Activated naive CD8-positive, alpha-beta T cell treated with anti-CD3 and anti-CD28 coated beads, Interleukin-2, amount 50 U/mL, for 16 hours (primary cell): ENCODE measurements at places on chromosomes 13 and 19.
A peak's percentile ranks its signal among the peaks of the same experiment; 100 is the strongest.

DNA sequence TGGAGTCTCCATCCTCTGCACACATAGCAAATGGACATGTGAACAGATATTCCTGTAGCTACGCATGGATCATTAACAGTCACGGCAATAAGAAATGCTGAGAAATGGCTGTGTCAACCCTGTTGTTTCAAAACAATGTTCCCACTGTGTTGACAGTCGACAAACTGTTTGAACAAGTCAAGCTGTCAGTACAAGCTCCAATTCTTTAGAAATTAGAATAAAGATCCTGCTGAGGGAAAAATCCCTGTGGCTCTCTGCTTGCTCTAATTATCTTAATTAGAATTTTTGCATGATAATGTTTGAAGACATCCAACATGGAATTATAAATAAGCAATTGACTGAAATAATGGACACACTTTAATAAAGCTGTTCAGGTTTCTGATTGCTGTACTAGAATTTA, 37.9 kb upstream of the CPB2 start:
- no peak for DNase-seq

GRCh38 chr19:17326595-17326966, 8.1 kb downstream of the ANO8 start:
- no peak for DNase-seq

DNA sequence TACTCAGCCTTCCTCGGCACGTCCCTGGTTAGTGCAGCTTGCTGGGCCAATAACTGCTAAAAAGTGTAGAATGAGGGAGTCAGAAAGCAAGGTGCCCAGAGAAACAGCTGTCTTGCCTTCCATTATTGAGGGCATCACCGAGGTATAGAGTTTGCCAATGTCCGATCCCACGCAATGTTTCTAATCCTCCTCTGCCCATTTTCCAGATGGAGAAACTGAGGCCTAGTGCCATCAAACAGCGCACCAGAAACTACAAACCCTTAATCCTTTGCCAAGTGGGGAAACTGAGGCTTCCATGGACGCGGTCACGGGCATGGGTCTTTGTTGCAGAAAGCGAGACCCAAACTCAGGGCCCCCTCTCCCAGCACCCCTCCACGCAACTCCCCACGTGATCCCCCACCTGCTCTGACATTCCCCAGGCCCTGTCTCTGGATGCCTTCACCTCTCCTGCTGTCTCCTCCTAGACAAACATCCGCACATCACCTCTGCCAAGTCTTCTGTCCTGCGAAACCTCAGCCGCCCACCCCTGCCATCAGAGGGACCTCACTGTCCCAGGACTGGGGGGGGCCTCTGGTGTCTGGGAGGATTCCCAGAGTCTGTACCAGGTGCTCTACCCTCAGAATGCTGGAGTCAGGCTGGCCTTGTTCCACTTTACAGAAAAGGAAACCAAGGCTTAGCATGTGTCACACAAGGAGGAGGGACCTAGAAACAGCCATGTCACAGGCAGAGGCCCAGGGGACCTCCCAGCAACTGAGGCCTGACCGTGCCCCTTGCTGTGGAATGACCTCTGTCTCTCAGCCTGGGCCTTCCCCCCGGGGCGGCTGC, 930 bp upstream of the PDE4C start:
- DNase-seq, result no peak

GRCh38 chr19:46014534-46014933, 8.3 kb downstream of the PGLYRP1 start:
- no peak for DNase-seq

DNA sequence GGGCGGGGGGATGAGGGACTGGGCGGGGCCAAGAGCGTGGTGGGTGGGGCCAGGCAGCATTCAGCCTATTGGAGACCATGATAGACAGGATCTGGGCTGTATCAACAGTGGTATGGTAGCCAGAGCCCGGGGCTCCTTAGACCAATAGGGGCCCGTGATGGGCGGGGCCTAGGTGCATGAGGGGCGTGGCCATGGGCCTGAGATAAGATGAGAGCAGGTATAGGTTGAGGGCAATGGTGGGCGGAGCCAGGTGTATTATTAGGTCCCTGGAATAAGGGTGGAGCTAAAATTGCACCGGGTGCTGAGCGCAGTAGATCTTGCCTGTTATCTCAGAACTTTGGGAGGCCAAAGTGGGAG, 5.3 kb downstream of the ABCA7 start:
- DNase-seq, result no peak

DNA sequence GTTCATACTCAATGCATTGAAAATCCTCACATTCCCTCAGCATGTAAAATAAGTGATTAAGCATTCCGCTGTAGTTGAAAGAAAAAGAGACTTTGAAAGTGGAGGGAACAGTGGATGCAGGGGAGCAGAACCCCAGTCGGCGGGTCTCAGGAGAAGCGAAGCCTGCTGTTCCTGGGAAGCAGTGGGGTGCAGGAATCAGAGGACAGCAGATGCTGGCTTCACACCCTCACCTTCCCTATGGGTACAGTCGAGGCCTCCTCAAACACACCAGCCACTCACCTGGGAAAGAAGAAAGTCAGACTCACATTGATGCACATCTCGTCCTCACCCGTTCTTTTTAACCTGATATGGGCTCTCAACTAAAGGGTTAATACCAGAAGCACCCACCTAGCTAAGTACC, 38.2 kb downstream of the COL4A2 start:
- DNase-seq, result no peak

DNA sequence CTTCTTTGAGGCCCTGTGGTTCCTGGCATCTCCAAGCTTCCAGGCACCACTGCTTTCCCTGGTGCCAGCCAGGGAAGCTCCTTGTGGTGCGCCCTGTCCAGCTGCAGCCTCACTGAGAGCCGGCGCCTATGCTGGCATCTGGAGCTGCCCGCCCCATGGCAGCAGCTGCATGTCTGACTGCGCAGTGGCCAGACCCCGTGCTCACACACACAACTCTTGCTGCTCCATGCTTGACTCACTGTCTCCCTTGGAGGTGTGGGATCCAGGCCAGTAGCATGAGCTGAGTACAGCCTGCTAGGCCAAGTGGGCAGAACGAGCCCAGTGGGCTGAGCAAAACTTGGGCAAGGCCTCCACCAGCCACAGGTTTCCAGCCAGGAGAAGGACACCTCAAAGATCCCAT, 11.5 kb upstream of the SUPT20H start:
- no peak for DNase-seq

DNA sequence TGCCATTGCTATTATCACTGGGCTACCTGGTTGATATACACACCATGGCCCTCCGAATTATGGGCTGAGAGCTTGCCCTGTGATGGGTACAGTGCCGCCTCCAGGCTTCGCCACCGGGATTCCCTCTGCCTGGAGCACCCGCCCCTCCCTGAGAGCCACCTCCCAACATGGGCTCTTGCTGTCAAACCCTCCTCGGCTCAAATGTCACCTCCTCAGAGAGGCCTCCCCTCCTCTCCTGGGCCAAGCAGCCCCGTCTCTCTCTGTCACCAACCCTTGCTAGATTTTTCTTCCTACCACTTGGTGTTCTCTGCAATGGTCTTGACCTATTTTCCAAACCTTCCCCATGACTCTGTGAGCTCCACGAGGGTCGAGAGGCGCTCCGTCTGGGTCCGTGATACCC, 12.2 kb upstream of the TLE2 start:
- no peak for DNase-seq

DNA sequence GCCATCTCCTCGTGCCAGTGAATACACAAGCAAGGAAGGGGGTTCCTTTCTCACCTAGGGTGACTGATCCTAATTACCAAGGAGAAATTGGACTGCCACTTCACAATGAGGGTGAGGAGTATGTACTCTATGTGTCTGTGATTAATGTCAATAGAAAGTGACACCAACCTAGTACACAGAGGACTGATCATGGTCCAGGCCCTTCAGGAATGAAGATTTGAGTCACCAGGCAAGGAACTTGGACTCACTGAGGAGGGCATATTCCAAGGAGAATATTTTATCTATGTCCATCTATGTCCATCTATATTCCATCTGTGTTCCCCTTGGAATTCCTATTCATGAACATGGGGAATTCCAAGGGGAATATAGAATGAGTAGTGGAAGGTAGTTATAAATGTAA, 9.2 kb upstream of the ALOX5AP start:
- no peak for DNase-seq

DNA sequence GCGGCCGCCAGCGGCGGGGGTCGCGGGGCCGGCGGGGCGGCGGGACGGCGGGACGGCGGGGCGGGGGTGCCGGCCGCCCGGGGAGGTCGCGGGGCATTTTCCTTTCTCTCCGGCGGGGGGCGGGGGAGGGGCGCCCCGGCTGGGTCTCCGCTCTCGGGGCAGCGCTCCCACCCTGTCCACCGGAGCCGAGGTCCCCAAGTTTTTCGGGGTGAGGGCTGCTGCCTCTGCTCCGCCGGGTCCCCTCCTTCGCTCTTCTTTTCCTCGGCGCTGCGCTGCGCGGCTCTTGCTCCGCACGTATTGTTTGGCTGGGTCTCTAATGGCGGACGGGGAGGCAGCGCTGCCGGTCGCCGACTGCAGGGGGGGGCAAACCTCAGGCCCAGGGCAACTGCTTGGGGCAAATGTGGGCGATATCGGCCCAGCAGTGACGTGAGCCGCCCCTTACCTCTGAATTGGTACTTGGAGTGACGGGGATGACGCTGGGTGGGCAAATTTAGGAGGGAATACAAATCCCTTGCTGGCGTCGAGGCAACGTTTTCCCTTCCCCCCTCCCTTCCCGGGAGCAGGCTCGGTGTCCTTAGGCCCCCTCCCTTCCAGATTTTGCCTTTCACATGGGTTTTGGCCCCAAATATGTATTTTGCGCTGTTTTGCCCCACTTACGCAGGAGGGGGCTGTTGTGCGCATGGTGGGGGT, 759 bp downstream of the ZMYM2 start:
- DNase-seq, result peak; percentile 25

DNA sequence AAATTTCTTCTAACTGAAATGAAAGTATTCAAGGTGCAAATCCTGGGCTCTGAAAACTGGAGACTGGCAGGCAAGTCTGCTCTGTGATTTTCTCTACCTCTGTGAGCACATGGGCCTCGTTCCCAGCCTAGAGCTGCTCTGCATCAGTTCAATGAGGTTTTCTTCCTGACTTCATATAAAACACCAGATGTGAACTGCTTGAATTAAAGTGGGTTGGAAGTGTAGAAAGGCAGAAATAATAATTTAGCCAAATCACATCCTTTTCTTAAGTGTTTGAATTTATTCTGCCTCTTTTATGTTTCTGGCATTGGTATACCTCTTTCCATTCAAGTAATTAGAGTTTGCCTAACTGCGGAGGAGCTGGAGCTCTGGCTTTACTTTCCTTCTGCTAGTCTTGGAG, 540.8 kb downstream of the OLFM4 start:
- no peak for DNase-seq

DNA sequence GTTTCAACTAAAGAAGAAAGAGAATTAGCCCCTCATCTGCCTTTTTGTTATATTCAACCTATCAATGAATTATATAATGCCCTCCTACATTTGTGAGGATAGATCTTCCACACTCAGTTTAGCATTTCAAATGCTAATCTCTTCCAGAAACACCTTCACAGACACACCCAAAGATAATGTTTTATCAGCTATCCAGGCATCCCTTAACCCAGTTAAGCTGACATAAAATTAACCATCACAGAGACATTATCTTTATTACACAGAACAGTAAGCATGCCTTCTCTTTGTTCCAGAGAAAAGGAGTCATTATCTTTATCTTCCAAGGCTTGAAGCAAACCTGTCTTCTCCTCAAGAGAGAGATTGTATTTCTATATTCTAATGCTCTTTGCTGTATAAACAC, 53.1 kb downstream of the PCDH20 start:
- no peak for DNase-seq

GRCh38 chr19:8539621-8540149, 25.7 kb upstream of the ZNF414 start:
- no peak for DNase-seq

DNA sequence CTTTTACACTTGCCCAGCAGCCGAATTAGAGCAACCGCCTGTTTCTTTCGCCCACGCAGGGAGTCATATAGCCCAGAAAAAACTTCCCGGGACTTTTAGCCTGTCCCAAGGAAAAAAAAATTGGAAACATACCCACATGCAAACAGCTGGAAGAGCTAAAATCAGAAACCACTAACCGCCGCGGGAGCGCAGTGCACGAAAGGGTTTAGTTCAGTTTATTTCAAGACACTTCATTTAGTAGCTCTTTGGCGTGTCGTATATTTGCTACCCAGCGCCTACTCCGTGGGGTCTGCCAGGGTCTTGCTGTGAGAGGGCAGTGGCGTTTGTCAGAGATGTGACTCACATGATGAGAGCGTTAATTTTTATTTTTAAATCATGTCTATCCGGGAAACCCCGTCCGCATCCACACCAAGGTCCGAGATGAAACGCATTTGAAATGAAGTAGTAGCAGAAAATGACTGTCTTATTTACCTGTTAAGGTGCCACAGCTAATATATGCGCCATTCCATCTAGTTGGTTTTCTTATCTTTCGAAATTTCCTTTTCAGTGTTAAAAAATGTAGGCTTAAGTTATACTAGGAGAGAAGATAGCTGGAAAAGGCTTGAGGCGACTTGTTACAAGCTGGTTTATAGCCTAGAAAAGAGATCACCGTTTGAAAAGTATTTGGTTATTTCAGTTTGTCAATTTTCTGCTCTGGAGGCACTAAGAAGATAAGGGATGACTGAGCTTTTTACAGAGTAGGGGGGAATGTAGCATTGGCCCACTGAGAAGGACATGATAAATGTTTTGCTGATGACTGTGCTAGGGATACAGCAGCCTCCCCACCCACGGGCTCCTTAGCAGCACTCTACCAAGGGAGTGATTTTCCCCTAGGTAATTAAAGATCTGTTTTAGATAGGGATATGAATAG, 1.7 kb downstream of the KLF5 start:
- no peak for DNase-seq
